CD4-positive, alpha-beta memory T cell (primary cell): ENCODE measurements at places on chromosomes 12 and 14.
A peak's percentile ranks its signal among the peaks of the same experiment; 100 is the strongest.

GRCh38 chr12:14607568-14607967 is 39.9 kb upstream of the PLBD1 start:
- no peak for DNase-seq

DNA sequence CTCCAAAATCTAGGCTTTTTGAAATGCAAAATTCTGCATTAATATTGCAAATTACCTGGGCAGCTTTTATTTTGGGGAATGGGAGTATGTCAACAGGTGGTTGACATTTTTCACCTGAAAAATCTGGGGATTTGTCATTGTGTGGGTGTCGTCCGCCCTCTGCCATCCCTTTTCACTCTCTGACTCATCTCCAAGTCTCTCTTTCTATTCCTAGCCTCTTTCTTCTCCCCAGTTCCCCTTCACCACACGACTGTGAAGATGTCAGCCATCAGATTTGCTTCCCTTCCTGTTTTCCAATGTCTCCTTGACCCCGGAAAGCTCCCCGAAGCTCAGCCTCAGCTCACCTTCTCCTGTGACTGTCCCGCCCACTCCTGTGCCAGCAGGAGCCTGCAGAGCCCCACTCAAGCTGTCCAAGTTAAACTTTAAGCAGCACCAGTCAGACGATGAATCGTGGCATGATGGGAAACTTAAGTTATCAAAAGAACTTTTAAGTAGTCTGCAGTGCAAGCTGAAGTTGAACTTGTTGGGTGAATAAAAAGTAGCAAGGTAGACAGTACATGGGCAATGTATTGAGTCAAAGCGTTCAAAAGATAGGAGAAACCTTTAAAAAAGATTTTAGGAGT is 590.2 kb downstream of the VRK1 start:
- DNase-seq, result no peak

GRCh38 chr12:70255311-70255710 is 12.1 kb downstream of the CNOT2 start:
- DNase-seq, result no peak

- DNase-seq, result peak; percentile 24
These were observed 47.0 kb upstream of the ERGIC2 start for GRCh38 chr12:29427964-29428363.

DNA sequence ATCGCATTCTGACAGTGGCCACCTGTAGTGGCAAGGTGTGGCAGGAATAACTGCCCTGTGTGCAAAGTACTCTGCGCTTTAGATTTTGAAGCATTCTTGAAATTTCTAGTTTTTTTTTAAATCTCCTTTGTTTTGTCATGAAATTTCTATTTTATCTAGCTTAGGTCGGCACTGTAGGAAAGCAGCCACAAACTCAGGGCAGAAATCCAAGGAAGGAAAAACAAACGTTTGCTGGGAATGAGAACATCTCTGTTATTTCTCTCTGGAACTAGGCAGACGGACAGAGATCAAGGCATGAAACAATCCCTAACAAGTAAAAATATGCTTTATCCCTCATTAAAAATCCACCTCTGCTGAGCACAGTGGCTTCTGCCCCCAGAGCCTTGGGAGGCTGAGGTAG is 1.3 kb upstream of the NR2C1 start:
- DNase-seq, result no peak

GRCh38 chr12:55885113-55885512 is 42.4 kb upstream of the MMP19 start:
- DNase-seq, result no peak

DNA sequence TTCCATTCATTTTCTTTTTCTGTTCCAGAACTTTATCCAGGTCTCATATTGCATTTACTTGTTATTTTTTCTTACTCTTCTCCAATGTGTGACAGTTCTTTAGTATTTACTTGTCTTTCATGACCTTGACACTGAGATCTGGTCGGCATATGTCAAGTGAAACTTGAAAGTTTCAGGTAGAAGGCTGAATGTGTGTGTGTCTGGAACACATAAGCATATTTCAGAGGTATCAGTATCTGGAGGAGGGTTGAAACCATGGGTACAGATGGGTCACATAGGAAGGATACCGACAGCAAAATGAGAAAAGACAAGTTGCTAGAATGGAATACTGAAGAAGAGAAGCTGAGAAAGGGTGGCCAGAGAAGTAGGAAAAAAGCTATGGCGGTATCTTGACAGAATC is 22.5 kb upstream of the PTGDR start:
- no peak for DNase-seq

GRCh38 chr12:72337382-72337781 is 65.2 kb downstream of the TRHDE start:
- DNase-seq, result no peak

GRCh38 chr12:99374023-99374422 is 273.5 kb upstream of the GARIN6 start:
- DNase-seq, result no peak

GRCh38 chr14:36675581-36675980 is 13.9 kb downstream of the PAX9 start:
- DNase-seq, result no peak

GRCh38 chr14:55157080-55157479 is 28.0 kb downstream of the LGALS3 start:
- DNase-seq, result no peak

- DNase-seq, result no peak
These were observed 170.6 kb downstream of the SLC2A13 start for GRCh38 chr12:39935275-39935674.

GRCh38 chr12:31257784-31258183 is 68.2 kb downstream of the SINHCAF start:
- no peak for DNase-seq

DNA sequence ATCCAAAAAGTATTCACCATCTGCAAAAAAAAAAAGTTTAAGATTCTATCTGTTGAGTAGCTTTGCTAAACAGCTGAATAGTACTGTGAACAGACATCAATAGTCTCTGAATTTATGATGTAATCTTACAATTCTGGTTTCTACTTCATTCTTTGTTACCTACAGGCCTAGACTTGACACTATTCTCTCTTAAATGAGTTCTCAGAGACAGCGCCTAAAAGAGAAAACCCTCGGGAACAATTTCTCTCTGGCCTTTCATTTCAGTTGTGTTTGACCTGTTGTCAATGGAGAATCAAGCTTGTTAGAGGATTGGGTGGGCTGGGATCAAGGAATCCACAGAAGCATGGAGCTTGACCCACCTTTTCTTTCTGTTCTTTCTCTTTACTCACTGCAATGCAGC is 5.9 kb upstream of the TWF1 start:
- no peak for DNase-seq

DNA sequence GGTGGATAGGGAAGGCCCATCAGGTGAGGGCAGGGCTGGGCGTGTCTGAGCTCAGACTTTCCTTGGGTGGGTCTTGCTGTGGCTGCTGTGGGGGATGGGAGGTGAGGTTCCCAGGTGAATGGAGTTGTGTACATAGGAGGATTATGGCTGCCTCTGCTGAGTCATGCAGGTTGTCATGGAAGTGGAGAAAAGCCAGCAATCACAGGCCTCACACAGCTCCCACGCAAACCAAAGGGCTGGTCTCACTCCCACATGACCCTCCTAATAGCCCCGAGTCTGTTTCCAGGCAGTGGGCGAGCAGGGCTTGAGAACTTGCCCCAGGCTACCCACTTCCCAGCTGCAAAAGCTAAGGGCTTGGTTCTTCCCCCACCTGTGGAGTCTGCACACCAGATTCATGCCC is 149.5 kb downstream of the IPO8 start:
- DNase-seq, result no peak

DNA sequence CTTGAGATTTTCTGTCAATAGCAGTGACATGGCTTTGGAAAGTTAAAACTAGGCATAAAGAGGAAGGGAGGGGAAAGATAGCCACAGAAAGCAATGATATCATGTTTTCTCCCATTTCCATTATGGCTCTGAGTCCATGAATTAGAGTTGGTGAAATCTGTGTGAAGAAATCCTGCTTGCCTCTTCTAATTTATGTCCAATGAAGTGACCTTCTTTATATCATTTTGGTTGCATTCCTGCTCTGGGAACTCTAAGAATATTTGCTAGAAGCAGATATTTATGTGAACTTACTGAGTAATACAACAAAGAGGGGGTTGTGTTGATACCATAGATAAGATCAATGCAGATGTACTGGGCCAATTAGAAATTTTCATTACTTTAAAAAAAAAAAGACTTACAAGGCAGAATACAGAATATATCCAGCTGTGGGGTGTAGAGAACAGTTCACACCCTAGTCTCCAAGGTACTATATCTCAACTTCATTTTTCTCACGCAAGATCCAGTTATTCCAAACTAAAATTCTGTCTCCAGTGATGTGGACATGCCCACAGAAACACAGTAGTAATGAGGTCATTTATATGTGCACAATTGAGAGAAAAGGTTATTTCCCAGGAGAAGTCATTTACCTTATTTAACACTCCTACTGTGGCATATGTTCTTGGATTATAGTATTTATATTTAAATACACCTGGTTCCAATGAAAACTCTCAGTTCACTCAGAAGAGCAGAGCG is 51.5 kb upstream of the KCNJ8 start:
- no peak for DNase-seq

- DNase-seq, result no peak
These were observed 1.8 kb upstream of the WNK1 start for GRCh38 chr12:750366-751191.
